ENCODE measurements at places on chromosomes 13 and 19. TPM values are rescaled to one million over a fixed set of nuclear protein-coding genes. Genes with fewer than 3 reads are reported as not detected.

RASAL3 gene
- total RNA-seq: 2.4 TPM

CCDC70 gene
- not detected for total RNA-seq

POSTN gene
- total RNA-seq: 18.7 TPM

ADAMTSL5 gene
- total RNA-seq: 0.53 TPM

RPS15 gene
- total RNA-seq: 737 TPM

TMEM205 gene
- 97.9 TPM for total RNA-seq

ZNF561 gene
- 24.4 TPM for total RNA-seq

DPF1 gene
- 2.1 TPM for total RNA-seq

ZNF506 gene
- 4.6 TPM for total RNA-seq

CCDC8 gene
- total RNA-seq: 0.13 TPM

CGB2 gene
- not detected for total RNA-seq

ADGRE2 gene
- total RNA-seq: not detected

RNF113B gene
- total RNA-seq: not detected

ABHD8 gene
- 9.0 TPM for total RNA-seq

ZNF610 gene
- total RNA-seq: 3.1 TPM

GSX1 gene
- not detected for total RNA-seq

ZNF112 gene
- total RNA-seq: 7.2 TPM

ZNF473 gene
- 7.4 TPM for total RNA-seq

UFM1 gene
- 82.5 TPM for total RNA-seq

ZNF799 gene
- total RNA-seq: 5.6 TPM

NRTN gene
- total RNA-seq: not detected

IRS2 gene
- total RNA-seq: 0.79 TPM

GJA3 gene
- not detected for total RNA-seq

SLC7A9 gene
- not detected for total RNA-seq

PSG4 gene
- total RNA-seq: not detected

GNG8 gene
- total RNA-seq: not detected

TUBB4A gene
- total RNA-seq: not detected

FLT1 gene
- total RNA-seq: 268 TPM

RGS9BP gene
- total RNA-seq: 0.22 TPM

ZNF677 gene
- 23.1 TPM for total RNA-seq

ZNF544 gene
- 54.0 TPM for total RNA-seq

CASP14 gene
- not detected for total RNA-seq

RXFP2 gene
- not detected for total RNA-seq

LIM2 gene
- total RNA-seq: not detected

MTIF3 gene
- total RNA-seq: 50.8 TPM

KRTDAP gene
- total RNA-seq: not detected

NMRK2 gene
- not detected for total RNA-seq

ZNF728 gene
- 0.07 TPM for total RNA-seq

CACNG8 gene
- total RNA-seq: 1.1 TPM

TRMT1 gene
- 36.4 TPM for total RNA-seq

CLEC11A gene
- 8.0 TPM for total RNA-seq

KCNC3 gene
- total RNA-seq: 0.07 TPM

ZFP14 gene
- 2.8 TPM for total RNA-seq

CPB2 gene
- total RNA-seq: not detected

DENND1C gene
- total RNA-seq: not detected

AXL gene
- 242 TPM for total RNA-seq

PTPRH gene
- total RNA-seq: 0.22 TPM

WDR18 gene
- 47.2 TPM for total RNA-seq

KCNJ14 gene
- 0.66 TPM for total RNA-seq

CYP2A6 gene
- not detected for total RNA-seq

ELSPBP1 gene
- not detected for total RNA-seq

CD79A gene
- total RNA-seq: not detected

CNMD gene
- total RNA-seq: not detected

ZSCAN5B gene
- not detected for total RNA-seq
